Jurkat, Clone E6-1 (cell line): ENCODE measurements at places on chromosomes 7 and 10.
A peak's percentile ranks its signal among the peaks of the same experiment; 100 is the strongest.

GRCh38 chr7:151244196-151244840 lies 4.2 kb downstream of the SMARCD3 start:
- peak; percentile 55 for DNase-seq

DNA sequence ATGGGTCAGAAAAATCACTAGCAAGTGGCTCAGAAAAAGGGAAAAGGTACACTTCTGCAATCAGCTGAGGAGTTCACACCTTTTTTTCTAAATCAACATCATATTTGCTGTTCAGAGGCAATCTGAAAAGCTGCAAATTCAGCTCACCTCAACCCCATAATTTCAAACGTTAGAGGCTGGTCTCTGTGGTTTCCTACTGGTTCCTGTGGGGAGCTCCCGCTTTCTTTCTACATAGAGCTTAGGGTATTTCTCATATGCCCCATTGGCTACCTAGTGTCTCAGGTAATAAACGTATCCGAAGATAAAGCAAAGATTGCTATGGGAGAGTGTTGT lies 5.2 kb upstream of the ZNF22 start:
- peak; percentile 71 for DNase-seq

DNA sequence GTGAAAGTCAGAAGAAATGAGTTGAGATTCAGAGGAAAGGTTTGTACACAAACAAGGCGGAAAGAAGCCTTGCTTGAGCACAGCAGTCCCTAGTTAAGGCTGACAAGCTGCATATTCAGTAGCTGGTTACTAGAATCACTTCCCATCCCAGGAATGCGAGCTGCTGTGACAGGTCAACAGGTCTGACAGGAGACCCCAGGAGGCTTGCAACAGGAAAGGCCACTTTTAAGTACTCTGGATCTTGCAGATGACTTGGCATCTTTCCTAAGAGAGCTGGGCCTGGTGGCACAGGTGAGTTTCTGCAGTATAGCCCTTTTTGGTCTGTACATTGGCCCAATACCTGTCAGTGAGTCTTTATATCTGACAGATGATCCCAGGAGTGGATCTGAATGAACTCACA lies 35.7 kb upstream of the UNC5B start:
- no peak for DNase-seq

DNA sequence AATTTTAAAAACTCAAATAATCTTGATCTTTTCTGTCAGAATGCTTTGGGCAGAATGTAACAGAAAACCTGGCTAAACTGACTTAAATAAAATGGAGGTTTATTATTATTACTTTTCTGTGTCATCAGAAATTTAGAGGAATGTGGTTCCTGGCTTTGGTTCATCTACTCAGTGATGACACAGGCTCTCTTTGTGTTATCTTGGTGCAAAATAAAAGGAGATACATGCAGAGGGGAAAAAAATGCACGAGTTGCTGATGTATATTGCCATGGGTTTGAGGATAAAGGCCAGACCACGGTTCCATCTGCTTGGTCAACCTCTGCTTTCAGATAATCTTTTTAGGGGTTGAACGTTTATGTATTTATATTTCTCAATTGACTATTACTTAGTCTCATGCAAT lies 181.4 kb downstream of the SUGCT start:
- no peak for DNase-seq

- DNase-seq = no peak
Observed at GRCh38 chr10:60480865-60481563, 91.3 kb upstream of the ANK3 start.

- DNase-seq = no peak
Observed at GRCh38 chr10:114808982-114809381, 12.6 kb upstream of the FHIP2A start.

DNA sequence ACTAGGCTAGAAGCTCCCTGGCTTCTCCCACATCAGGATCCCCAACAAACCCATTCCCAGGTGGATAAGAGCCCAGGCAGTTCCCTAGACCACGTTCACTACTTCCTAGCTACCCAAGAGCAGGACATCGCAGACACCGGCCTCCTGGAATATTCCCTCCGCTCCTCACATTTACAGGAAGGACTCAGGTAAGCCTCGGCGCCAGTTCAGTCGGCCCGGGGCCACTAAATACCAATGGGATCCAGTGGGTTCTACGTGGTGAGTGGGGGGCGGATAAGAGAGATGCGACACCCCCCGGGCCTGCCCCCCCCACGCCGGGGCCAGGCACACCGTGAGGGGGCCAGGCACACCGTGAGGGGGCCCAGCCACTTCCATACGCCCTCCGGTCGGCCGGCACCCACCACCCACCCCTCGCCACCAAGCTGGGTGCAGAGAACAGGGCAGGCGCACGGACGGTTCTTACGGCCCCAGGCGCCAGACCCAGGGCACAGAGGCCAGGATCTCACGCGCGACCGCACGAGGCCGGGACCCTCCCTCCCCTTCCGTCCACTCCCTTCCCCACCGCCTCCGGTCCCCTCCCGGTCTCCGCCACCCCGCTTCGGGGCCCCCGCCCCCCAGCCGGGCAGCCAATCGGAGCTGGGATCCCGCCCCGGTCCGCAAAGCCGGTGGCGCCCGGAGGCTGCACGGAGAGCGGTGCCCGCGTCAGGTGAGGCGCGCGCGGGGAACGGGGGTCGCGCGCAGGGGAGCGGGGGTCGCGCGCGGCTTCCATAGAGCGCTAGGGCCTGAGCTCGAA lies at the start of gene BLVRA:
BLVRA (plus strand) TSS at position 652 of the 793 bp plus-strand sequence. CDS start 12,479 bp downstream, outside the sequence.
- no peak for DNase-seq

- peak; percentile 32 for DNase-seq
Observed at GRCh38 chr10:14536241-14537213, 205.8 kb upstream of the FRMD4A start.

DNA sequence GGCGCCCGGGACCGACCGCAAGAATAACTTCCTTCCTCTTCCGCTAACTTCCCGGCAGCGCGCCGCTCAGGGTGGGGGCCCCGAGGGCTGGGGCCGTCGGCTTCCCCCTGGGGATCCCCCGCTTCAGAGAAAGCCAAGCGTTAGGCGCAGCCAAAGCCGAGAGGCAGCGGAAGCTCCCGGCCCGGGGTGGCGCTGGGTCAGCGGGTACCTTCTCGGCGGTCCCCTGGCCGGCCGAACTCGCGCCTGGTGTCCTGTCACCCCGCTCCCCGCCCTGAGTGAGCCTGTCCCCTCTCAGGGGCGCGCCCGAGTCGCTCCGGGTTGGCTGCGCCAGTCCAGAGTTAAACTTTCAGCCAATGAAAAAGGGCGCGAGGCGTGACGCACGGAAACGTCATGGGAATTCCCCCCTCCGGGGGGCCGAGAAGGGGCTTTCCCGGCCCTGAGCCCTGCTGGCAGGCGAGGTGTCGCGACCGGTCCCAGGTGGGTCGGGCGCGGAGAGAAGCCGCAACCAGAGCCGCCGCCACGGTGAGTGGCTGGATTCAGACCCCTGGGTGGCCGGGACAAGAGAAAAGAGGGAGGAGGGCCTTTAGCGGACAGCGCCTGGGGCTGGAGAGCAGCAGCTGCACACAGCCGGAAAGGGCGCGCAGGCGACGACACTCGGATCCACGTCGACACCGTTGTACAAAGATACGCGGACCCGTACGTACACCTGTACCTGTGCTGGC lies 1.3 kb upstream of the NFKB2 start:
- peak; percentile 85 for DNase-seq

- DNase-seq = no peak
Observed at GRCh38 chr7:50792342-50793119, 9.8 kb upstream of the GRB10 start.

DNA sequence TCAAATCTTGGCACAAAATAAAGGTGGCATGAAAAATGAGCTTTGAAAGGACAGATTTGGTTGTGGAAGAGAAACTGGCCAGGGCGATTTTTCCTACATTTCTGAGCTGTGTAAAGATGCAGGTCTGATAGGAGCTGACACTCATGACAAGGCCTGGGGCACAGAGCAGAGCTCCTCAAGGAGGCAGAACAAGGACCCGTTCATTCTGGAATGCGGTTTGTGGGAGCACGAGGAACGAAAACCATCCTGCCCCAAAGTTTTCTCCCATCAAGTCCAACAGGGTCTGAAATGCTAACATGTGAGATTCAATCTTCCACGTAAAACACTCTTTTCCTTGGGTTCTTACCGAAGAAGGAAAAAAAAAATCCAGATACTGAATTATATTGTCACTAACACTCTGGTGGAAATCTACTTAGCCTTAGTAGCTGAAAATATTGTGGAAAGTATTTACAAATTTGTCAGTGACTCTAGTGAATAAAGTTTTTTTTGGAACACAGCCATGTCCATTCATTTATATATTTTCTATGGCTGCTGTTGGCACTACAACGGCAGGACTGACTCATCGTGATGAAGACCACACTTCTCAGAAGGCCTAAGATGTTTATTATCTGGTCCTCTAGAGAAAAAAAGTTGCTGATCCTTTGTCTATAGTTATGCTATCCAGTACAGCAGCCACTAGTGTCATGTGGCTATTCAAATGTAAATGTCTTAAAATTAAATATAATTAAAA lies 215.7 kb downstream of the BAMBI start:
- no peak for DNase-seq

DNA sequence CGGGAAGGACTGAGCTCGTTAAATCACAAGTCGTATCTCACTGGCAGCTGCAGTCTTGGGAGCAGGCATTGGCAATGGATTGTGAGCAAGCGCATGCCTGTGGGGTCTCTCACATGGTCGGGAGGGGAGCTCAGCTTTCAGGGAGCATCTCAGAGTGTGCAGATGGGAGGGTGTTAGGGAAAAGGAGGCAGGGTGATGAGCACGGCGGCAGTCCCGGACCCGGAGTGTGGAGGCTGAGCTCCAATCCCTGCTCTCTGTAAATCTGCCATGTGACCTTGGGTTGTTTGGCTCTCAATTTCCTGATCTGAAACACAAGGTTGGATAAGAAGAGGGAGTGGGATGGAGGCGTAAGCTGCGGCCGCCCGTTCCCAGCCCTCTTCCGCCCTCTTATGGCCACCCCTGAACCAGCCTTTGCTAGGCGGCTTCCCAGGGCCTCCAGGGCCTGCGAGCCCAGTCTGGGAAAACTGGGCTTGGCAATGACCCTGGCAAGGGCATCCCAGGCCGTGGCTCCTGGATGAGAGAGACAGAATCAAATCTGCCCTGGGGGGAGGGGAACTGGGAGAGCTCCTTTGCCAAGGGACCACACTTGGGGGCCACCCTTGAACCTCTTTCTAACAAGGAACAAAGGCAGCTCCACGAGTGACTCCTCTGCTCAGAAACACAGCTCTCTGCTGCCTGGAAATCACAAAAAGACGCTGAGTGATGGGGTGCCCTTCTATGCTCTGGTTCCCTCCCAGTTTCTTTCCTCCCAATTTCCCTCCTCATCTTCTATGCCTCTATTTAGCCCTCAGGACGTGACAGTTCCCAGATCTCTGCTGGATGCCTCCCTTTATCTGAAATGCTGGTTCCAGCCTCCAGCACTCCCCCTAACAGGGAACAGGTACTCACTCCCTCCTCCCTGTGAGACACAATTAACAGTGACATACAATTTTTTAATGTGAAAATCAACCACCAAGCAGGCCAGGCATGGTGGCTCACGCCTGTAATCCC lies 41.7 kb upstream of the LOXL4 start:
- no peak for DNase-seq
